ENCODE measurements at places on chromosomes 3 and 15.

DNA sequence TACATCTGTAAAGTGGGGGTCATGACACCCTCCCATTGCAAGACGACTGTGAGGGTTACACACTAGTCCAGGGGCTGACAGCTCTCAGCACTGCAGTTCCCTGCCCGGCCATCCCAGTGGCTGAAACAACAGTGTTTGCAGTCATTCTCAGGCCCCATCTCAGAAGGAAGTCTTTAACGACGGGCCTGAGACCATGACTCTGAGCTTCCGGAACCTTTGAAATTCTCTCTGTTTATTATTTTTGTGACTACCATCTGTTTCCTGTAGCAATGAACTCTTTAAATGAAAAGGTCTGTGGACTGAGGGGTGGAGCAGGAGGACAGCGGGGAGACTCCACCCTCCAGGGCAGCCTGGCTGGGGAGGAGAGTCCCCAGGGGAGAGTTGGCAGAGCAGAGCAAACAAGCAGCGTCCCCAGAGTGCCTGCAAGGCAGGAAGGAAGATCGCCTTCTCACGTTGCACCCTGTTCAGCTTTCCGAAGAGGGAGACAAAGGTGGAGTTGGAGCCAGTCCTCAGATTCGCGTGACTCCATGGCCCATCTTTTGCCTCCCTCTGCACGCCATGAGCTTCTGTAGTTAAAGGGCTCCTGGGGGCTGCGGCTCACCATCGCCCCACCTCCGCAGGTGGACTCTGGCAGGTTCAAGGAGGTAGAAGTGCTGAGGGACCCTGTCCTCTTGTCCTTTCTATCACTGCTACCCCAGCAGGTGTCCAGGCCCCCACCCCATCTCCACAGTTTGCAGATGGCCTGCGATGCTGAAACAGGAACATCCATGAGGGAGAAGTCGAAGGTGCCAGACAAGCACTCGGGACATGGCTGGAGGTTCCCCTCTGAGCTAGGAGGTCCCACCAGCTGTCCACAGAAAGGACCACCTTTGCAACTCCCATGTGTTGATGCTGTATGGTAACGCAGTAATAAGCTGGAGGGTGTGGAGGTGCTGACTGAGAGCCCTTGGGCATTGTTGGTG, 525.8 kb upstream of the PROK2 start:
- no peak for DNase-seq

GRCh38 chr3:139846729-139847128, 88.3 kb upstream of the CLSTN2 start:
- DNase-seq: no peak

GRCh38 chr3:53324105-53324504, 23.2 kb downstream of the DCP1A start:
- no peak for DNase-seq

GRCh38 chr3:69149586-69149985, 27.2 kb upstream of the LMOD3 start:
- DNase-seq: no peak

GRCh38 chr15:31508656-31509055, 182.0 kb downstream of the KLF13 start:
- DNase-seq: no peak

GRCh38 chr3:71210257-71211007, 373.1 kb downstream of the FOXP1 start:
- no peak for DNase-seq

DNA sequence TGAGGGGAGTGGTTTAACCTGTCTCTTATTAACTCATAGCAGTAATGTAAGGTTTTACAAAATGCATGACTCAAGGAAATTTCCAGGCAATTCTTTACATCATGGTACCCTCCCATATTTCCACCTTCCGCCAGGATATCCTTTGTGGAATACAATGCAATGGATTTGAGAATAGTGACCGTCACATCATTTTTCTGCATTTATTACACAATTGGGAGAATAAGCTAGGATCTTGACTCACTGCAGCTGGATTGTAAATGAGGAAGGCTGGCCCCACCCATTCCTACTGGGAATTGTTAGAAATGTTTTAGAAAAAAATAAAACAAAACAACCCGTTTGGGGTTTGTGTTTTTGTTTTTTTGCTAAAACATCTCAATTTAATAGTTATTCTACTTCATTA, 97.4 kb downstream of the IMPG2 start:
- DNase-seq: no peak

GRCh38 chr3:70360979-70361760, 48.7 kb upstream of the MDFIC2 start:
- DNase-seq: no peak

Measured in stimulated activated CD4-positive, alpha-beta T cell treated with anti-CD3 and anti-CD28 coated beads, Interleukin-1b, Interleukin-23, amount 100 ng/mL, for 1 hour (primary cell).